ENCODE measurements at places on chromosomes 5 and 9.

DNA sequence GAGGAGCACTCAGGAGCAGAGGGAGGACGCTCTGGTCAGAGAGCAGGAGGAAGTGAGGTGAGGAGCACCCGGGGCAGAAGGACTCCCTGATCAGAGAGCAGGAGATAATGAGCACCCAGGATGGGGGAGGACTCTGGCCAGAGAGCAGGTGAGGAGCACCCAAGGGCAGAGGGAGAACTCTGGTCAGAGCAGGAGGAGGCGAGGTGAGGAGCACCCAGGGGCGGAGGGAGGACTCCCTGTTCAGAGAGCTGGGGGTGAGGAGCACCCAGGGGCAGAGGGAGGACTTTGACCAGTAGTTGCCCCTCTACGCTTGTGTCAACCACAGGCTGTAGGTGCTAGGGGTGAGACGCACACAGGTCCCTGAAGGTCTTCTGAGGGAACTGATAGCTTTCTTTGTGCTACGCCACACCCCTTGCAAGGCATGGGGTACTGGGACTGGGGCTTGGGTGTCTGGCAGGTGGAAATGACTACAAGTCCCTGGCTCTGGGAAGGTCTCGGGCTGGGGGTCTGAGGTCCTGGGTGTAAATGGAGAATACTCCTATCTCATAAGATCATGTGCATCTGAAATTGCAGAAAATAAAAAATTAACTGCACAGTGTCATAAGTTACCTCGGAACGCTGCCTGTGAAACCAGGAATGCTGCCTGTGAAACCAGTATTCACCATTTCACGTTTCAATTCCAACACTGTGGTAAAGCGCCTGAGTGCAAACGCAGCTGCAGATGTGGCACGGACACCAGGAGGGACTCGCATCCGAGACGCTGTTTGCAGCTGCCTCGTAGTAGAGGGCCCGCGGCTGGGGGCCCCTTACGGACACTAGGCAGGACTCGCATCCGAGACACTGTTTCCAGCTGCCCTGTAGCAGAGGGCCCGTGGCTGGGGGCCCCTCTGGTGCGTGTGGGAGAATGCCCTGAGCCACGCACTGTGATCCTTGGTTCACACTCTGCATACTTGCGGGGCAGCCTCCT, 27.0 kb upstream of the SLC6A3 start:
- H3K4me3 ChIP-seq, result no peak overlapping the region
- DNase-seq, result peak; percentile 17
- peaks cover 92% of the 10 kb centered on the region for H3K36me3 ChIP-seq
- peaks cover 10% of the 10 kb centered on the region for H3K4me1 ChIP-seq
- no peak overlapping the region for H3K27ac ChIP-seq

- no peaks in the 10 kb centered on the region for H3K4me1 ChIP-seq
- H3K27me3 ChIP-seq, result no peaks in the 10 kb centered on the region
- H3K27ac ChIP-seq, result no peak overlapping the region
- H3K4me3 ChIP-seq, result no peak overlapping the region
Observed at GRCh38 chr5:167982-168660, 23.2 kb upstream of the LRRC14B start.

DNA sequence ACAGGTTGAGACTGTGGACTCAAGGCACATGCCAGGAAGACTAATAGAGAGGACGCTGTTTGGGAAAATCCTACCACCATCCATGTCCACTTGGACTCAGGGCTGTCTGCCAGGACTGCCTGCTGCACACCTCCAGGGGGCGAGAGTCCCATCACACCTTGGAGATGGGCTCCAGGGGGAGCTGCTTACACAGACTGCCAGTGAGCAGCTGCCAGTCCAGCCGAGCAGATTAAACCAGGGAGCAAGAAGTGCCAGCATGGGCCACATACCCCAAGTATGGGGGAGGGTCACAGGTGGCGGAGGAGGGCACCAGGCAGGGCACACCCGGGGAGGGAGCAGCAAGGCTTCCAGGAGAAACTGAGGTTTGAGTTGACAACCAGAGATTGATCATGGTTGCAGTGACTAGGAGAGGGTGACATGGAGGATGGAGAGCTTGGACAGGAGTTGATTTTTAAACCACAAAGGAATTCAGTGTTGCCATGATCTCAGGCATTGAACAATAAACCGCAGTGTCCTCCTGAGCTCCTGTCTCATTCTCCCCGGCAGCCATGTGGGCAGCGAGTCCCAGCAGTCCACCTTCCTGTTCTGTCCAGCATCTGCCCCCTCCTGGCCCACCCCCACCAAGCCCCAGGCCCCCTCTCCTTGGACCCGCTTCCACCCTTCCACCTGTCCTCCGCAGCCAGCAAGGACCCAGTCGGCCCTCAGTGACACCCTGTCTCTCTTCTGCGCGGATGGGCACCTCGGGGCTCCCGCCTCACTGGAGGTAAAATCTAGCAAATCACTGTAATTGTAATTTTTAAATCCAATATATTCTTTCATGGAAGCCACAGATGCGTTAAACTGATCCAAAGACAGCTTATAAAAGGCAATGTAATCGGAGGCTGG, 3.1 kb upstream of the VAV2 start:
- peaks cover 17% of the 10 kb centered on the region for H3K27me3 ChIP-seq
- peaks cover 5% of the 10 kb centered on the region for H3K4me1 ChIP-seq
- no peak for DNase-seq
- H3K36me3 ChIP-seq, result no peaks in the 10 kb centered on the region
- H3K4me3 ChIP-seq, result no peak overlapping the region
- H3K27ac ChIP-seq, result no peak overlapping the region

- DNase-seq, result no peak
- H3K4me1 ChIP-seq, result no peaks in the 10 kb centered on the region
- no peaks in the 10 kb centered on the region for H3K27me3 ChIP-seq
- no peak overlapping the region for H3K4me3 ChIP-seq
- no peaks in the 10 kb centered on the region for H3K36me3 ChIP-seq
- H3K27ac ChIP-seq, result no peak overlapping the region
Observed at GRCh38 chr9:108239696-108240321, 616.0 kb downstream of the ACTL7B start.

GRCh38 chr5:90940227-90940995, 381.8 kb downstream of the ADGRV1 start:
- H3K4me3 ChIP-seq, result no peak overlapping the region
- H3K27me3 ChIP-seq, result no peaks in the 10 kb centered on the region
- H3K36me3 ChIP-seq, result no peaks in the 10 kb centered on the region
- H3K27ac ChIP-seq, result no peak overlapping the region
- peaks cover 11% of the 10 kb centered on the region for H3K4me1 ChIP-seq

DNA sequence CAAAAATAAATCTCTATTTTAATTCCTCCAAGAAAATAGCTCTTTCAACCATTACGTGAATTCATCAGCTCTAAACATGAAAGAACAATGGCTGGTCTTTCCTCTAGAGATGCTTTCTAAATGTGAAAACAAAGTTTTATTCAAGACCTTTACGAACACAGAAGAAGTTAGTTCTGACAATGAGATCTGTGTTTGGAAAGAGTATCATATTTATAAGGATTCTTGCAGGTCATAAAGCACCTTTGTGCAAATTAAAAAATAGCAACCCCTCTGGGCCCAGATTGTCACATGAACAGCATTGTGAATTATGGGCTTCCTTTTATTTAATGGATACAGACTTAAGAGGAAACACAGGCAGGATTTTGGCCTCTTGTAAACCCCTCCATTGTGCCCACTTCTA, 17.7 kb upstream of the FTMT start:
- H3K27ac ChIP-seq, result no peak overlapping the region
- DNase-seq, result no peak
- no peaks in the 10 kb centered on the region for H3K4me1 ChIP-seq
- H3K4me3 ChIP-seq, result no peak overlapping the region
- H3K36me3 ChIP-seq, result no peaks in the 10 kb centered on the region
- peaks cover 2% of the 10 kb centered on the region for H3K27me3 ChIP-seq

DNA sequence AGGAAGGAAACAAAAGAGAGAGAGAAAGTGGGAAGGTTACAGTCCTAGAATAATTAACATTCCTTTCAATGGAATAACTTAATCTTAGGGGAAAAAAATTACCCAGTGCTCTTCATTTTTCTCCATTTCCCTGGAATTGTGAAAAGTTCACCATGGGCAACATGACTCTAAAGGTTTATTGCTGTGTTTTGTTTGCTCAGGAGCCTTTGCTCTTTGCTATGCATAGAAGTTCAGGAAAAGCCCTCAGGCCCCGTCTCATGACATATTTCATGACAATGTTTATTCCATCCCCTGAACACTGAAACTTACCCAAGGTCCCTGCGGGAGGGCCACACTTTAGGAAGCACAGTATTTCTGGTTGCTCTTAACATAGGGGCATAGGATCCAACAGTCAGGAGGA, 9.8 kb upstream of the CTSL start:
- H3K4me3 ChIP-seq, result no peak overlapping the region
- H3K36me3 ChIP-seq, result no peaks in the 10 kb centered on the region
- no peak overlapping the region for H3K27ac ChIP-seq
- H3K4me1 ChIP-seq, result peaks cover 19% of the 10 kb centered on the region
- no peak for DNase-seq
- H3K27me3 ChIP-seq, result peaks cover 4% of the 10 kb centered on the region

DNA sequence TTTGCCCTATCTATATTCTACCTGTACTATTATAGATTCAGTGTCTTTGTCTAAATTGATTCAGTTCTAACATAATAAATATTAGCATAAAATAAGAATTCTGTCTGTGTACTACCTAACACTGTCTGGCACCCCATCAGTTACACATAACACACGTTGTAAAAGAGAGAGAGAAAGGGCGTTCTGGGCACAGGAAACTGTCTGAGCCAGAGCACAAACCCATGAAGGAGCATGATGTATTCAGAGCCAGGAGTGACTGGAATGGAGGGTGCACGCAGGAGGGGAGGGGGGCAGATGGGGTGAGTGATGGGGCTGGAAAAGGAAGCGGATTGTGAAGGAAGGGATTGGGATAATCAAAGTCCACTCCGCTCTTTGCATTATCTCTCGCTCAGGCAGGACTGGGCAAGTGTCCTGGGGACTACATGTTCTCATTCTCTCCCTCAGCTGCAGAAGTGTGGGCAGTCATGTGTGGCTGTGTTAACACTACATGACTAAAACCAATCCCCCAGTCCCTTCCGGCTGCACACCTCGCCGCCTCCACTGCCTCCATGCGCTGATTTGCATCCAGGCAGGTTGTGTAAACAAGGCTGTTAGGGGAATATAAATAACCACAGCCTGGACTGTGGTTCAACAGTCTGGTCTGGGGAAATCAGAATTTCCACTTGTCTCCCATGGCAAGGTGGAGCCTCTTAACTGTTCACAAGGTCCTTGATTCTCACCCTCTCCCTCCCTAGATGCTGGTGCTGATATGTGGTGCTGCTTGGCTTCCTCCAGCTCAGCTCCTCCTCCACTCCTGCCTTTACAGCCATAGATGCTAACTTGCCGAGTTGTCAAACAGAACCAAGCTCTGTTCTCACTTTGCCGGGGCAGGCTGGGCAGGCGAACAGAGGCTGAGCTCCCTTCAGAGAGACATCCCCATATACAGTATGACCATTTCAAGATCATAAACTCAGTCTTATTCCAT, 367.5 kb upstream of the BRINP1 start:
- no peak overlapping the region for H3K4me3 ChIP-seq
- no peaks in the 10 kb centered on the region for H3K36me3 ChIP-seq
- H3K27ac ChIP-seq, result no peak overlapping the region
- DNase-seq, result no peak
- no peaks in the 10 kb centered on the region for H3K4me1 ChIP-seq

DNA sequence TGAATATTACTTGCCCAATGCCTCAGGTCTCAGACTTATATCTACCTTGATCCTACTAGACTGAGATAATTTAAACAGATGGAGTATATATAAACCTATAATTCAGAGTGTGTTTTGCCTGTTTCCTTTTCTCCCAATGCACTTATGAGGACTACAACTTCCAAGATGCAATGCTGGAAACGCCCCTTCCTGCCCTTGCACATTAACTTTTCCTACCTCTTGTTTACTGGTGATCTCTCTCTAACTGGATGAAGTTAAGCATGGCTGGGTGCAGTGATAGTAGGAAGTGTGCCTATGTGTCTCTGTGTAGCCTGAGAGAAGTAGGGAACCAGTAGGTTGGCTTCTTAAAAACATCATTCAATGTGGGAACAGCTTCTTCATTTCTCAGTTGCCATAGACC, 115.2 kb downstream of the SVEP1 start:
- no peak for DNase-seq
- no peak overlapping the region for H3K4me3 ChIP-seq
- H3K27ac ChIP-seq, result no peak overlapping the region

- H3K4me3 ChIP-seq, result peak overlapping the region; percentile 49
- H3K27ac ChIP-seq, result peak overlapping the region; percentile 90
- DNase-seq, result peak; percentile 43
- peaks cover 23% of the 10 kb centered on the region for H3K4me1 ChIP-seq
Observed at GRCh38 chr5:126972062-126972895, 58.1 kb downstream of the MARCHF3 start.

DNA sequence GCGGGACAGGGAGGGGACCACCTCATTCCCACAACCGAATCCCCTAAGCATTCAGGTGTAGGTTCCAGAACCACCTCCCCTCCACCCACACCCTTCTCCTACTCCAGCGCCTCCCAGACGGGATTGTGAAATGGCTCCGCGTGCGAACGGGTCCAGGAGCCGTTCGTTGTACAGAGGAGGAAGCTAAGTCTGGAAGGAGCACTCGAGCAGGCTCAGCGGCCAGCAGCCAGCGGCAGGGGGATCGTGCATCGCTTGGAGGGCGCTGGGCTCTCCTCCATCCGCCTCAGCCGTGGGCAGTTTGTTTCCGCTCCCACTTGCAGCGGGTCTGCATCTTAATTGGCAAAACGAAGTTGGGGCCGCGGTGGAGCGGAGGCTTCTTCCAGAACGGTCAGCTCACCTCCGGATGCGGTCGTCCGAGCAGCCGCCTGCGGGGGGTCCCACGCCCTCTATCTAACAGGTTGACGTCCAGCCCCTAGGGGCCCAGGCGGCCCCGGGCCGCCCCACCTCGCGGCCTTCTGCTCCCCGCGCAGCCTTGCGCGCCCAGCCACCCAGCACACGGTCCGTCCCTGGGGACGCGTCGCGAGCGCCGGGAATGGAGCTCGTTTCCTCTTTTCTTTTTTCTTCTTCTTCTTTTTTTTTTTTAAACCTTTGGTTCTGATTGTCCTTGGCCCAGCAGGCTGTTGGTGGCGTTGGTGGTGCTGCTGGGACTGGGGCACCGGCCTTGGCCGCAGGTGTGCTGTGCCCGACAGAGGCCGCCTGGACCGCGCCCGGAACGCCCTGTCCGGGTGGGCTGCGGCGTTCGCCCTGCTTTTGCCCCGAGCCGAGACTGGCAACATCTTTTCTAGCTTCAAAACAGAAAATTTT, 3.9 kb upstream of the BARX1 start:
- H3K27ac ChIP-seq, result no peak overlapping the region
- peak overlapping the region; percentile 53 for H3K4me3 ChIP-seq
- DNase-seq, result no peak
- H3K36me3 ChIP-seq, result no peaks in the 10 kb centered on the region
- H3K27me3 ChIP-seq, result peaks cover 73% of the 10 kb centered on the region
- H3K4me1 ChIP-seq, result peaks cover 49% of the 10 kb centered on the region

GRCh38 chr5:80964919-80965318, 4.8 kb downstream of the RASGRF2 start:
- no peak for DNase-seq
- peak overlapping the region; percentile 62 for H3K27ac ChIP-seq
- H3K4me3 ChIP-seq, result peak overlapping the region; percentile 34
- peaks cover 65% of the 10 kb centered on the region for H3K4me1 ChIP-seq
- peaks cover 5% of the 10 kb centered on the region for H3K36me3 ChIP-seq
- no peaks in the 10 kb centered on the region for H3K27me3 ChIP-seq

- H3K27me3 ChIP-seq, result peaks cover 3% of the 10 kb centered on the region
- H3K4me1 ChIP-seq, result peaks cover 1% of the 10 kb centered on the region
- no peak for DNase-seq
- H3K27ac ChIP-seq, result no peak overlapping the region
Observed at GRCh38 chr5:169384661-169385060, 83.7 kb upstream of the SLIT3 start.
